ENCODE measurements at places on chromosomes 2 and 18.

GRCh38 chr2:147644491-147644890, 200.3 kb upstream of the ACVR2A start:
- DNase-seq: no peak

DNA sequence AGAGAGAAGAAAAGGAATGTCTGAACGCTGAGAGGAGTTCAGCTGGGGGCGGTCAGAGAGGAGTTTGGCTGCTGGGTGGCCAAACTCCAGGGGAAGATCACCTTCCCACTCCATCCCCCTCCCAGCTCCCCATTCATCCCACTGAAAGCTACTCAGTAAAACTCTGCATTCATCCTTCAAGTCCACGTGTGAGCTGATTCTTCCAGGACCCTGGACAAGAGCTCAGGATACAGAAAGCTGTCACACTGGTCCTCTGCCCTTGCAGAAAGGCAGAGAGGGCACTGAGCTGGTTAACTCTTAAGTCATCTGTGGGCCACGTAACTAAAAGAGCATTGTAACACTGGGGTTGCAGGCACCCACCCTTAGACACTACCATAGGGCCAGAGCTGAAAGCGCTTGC, 132.1 kb upstream of the ARL4C start:
- DNase-seq: no peak

- DNase-seq: no peak
These were observed 26.5 kb downstream of the SCYGR8 start for GRCh38 chr2:227772197-227772661.

DNA sequence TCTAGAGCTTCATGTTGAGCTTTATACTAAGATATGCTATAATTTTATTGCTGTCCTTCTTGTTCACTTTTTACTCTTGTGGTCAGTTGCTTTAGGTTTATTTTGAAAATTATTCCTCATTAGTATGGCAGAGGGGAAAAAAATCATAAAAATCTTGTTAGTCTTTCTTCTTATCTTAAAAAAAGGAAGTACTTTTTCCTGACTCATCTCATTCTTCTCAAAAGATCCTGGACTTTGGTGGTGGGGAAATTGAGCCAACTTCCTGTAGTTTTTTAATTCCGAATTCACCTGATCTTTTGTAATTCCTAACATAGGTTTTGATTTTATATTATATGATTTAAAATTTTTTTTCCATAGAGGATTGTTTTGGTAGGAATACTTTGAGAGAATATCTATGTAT, 3.8 kb downstream of the SLC4A1AP start:
- no peak for DNase-seq

DNA sequence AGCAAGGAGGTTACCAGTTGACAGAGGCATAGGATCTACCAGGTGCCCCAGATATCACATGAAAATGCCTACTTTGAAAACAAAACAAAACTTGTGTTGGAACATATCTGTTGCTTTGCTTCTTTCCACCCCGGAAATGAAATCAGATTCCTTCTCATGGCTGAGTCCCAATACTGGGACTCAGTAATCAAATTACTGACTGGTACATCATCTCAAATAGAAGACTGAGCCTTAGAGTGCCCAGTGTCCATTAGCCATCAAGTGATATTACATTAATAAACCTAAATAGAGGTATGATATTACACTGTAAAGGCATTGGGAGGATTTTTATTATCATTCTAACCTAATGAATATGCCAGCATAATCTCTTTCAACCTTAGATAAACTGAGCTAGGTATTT, 48.6 kb upstream of the MSTN start:
- DNase-seq: no peak

DNA sequence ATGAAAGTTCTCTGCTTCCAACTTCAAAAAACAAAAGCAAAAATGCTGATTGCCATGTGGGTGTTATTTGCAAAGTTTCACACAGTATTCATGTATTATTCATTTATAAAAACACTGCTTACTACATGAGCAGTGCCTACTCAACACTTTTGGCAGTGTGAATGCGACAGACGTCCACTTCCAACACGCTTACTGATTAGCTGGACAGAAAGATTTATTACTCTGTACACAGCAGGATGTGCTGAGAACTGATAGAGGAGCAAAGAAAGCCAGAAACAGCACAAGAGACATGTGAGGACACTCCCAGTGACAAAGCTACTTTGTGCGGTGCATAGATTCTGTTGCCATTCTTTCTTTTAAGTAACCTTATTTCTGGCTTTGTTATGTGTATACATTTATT, 258.8 kb downstream of the DLGAP1 start:
- no peak for DNase-seq

DNA sequence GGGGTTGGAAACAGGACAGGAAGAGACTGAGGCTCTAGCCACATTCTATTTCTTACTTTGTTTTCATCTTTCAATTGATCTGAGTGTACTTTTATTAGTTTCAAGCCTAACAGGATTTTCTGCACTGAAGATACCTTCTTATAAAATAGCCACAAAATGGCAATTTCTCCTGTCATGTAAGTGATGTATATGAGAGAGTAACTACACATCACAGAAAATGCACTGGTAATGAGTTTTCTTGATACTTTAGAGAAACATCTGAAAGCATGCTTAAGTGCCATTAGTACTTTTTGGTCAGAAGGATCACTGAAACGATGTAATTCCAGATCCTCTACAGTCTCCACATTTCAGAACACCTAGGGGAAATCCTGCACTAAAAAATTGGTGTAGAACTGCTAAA, 104.8 kb downstream of the CABYR start:
- DNase-seq: no peak

- no peak for DNase-seq
These were observed 9.9 kb downstream of the MAB21L4 start for GRCh38 chr2:240886023-240886565.

DNA sequence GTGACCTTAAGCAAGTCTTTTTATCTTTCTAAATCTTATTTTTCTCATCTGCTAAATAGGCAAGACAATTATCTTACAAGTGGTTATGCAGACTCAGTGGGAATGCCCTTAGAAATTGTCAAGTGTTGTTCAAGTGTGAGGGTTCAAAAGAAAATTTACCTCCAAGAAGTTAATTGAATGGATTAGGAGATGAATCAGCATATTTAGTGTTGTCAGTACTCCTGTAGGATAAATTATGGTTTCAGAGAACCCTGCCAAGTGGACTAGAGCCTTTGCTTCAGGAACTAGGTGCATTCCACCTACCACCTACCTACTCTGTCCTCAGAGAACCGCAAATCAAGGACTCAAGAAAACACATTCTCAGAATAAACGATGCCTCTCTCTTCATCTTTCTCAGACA, 69.8 kb upstream of the KCTD1 start:
- no peak for DNase-seq

GRCh38 chr2:55123851-55124269, 73.6 kb upstream of the RTN4 start:
- DNase-seq: no peak

GRCh38 chr18:8800876-8801262, 95.5 kb downstream of the MTCL1 start:
- no peak for DNase-seq

DNA sequence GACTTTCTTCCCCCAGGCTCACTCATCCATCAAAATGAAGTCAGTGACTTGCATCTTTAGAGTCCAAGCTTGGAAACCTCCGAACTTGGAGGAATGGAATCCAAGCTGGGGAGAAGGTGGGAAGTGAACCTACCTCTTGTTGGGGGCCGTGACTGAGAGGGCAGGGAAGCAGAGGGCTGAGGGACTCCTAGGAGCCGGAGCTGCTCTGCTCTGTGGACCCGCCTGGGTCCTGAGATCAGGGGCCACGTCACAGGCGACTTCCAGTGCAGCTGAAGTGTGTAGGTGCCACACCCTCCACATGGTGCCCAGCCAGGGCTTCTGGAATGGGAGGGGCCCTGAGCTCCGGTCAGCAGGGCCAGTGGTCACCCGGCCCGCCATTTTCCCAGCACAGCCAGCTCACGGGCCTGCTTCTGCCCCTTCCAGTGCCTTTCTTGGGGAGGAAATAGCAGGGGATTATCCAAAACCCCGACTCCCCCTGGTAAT, 63.4 kb upstream of the OTOS start:
- DNase-seq: no peak

DNA sequence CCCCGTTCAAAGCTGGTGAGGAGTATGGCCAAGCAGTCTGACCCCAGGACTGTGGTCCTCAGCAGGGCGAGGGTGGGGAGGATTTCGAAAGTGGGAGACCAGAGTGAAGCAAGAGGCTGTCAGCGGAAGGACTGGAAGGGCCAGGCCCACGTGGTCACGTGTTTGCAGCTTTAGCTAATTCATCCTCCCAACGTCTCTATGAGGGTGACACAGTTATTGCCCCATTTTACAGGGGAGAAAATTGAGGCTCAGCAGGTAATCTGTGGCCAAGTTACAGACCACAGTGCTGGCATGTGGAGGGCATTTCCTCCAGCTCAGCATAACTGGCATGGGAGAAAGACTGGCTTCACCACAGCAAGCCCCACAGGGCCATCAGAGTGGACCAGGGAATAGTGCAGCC, 45.4 kb upstream of the LTBP1 start:
- no peak for DNase-seq

DNA sequence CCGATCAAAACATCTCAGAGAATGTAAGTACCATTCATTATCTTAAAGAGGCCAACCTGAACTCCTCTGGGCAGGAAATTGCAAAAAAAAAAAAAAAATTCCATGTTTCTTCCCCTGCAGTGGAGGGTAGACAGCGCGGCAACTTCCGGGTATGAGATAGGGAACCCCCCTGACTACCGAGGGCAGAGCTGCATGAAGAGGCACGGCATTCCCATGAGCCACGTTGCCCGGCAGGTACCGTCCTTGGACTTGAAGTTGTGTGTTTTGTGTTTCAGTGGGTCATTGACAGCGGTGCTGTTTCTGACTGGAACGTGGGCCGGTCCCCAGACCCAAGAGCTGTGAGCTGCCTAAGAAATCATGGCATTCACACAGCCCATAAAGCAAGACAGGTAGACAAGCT, 7.2 kb downstream of the ACP1 start:
- no peak for DNase-seq

DNA sequence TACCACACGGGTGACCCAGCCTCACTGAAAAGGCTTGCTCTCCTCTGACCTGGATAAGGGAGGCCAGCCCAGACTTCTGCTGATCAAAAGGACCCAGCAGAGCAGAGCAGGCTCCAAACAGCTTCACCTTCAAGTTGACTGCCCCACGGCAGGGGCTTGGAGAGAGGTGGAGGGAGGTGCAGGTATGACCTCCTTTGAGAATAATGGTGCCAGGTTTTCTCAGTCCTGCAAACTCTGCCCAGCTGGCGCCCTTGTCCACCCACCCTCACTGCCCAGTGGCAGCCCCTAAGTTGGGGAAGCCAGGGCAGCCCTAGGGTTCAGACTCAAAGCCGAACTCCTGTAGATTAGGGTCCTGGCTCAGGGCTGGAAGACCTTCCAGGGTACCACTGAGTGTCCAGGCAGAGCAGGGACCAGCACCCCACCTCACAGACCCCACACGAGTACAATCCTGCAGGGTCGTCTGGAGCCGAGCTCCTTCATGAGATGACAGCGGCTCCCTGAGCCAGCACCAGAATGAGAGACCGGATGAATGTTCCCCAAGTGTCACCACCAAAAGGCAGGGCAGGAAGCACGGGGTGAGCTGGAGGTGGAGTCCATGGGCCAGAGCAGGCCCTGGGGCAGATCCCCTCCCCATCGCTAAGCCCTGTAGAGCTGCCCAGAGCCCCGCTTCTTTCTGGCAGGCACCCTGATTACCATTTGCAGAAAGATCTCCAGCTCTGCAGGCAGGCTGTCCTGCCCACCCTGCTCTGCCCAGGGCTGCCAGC, 3.6 kb upstream of the GPC1 start:
- DNase-seq: no peak

DNA sequence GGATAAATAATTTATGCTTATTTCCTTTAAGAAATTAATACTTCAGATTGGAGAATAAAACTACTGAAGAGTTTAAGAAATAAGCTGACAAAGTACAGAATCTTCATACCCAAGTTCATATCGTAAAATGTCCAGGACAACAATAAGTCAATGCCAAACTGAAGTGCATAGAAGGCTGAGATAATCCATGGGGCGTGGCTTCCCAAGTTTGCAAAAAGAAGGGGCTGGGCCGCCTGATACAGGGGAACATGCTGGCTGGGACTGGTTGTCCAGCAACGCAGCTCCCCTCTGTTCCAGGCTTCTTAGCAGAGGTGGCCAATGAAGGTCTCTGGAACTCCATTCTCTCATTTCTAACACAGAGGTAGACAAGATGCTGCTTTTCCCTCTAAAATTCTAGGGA, 189.5 kb upstream of the SPOPL start:
- DNase-seq: no peak

DNA sequence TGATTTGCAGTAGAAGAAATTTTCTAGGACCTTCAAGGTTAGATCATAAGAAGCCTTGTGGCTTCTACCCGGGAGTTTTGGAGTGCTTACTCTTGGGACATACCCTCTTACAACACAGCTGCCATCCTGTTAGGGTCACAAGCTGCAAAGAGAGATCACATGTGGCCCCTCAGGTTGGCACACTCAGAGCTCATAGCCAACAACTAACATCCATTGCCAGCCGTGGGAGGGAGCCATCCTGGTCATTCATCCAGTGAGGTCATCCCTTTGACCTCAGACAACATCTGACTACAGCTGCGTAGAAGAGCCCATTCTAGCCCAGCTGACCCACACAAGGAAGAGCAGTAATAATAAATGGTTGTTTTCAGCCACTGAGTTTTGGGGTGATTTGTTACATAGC, 76.9 kb upstream of the NABP1 start:
- DNase-seq: no peak

GRCh38 chr18:37012452-37012851, 183.5 kb downstream of the KIAA1328 start:
- DNase-seq: no peak

- DNase-seq: no peak
These were observed 54.8 kb upstream of the CCDC68 start for GRCh38 chr18:55014095-55014494.

DNA sequence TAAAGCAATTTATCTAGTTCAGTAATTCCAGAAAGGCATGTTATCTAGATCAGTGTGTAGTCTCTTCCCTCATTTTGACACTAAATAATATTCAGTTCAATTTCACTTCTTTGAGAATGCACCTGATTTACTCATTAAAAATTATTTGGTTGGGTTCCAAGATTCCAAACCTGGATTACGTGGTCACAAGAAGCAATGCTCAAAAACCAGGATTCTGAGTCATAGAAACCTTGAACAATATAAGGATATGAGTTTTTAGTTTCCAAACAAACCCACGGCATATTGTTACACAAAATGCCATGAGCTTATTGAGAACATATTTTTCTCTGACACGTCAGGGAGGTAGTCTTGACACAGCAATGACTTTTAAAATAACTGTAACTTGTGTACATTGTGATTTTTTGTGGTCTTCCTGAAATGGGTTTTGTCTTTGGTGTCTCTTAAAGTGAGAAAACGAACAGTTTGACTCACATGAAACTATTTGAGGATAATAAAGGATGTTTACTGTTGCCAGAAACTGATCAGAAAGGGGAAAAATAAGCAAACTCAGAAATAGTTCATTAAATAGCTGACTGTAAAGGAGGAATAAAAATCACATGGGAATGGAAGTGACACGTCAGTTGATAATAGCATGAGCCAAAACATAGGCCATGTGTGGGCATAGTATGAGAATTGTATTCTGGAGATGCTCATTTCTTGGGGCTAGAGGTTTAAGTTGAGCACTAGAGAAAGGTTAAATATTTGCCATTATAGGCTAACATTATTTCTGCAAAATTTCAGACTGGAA, 617.7 kb upstream of the CDH2 start:
- DNase-seq: peak; percentile 49

All from HS-27A (cell line).